ENCODE measurements at places on chromosomes 13 and 19.
A peak's percentile ranks its signal among the peaks of the same experiment; 100 is the strongest.

DNA sequence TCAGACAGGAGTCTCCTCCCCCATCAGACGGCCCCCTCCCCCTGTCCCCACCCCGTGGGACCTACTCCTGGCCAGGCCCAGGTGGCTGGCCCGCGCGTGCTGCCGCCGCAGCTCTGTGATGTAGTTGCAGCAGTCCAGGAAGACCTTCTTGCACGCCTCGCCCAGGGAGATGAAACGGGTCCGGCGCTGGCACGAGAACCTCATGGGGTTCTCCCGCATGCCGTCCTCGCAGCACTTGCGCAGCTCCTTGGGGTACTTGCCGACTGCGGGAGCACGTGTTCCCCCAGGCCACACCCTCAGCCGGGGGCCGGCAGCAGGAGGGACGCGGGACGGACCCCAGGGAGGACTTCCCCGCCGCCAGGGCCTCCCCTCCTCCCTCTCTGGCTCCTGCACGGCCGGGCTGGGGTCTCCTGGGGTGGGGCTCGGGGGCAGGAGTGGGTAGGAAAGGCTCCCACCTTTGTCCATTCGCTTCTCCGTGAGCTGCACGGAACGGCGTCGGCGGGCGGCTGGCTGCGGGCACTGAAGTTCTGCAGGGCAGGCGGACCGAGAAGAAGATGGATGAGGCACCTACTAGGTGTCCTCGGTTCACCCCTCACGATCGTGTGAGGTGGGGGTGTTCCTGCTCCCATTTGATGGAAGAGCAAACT, 13.3 kb downstream of the C3 start:
- DNase-seq = no peak

DNA sequence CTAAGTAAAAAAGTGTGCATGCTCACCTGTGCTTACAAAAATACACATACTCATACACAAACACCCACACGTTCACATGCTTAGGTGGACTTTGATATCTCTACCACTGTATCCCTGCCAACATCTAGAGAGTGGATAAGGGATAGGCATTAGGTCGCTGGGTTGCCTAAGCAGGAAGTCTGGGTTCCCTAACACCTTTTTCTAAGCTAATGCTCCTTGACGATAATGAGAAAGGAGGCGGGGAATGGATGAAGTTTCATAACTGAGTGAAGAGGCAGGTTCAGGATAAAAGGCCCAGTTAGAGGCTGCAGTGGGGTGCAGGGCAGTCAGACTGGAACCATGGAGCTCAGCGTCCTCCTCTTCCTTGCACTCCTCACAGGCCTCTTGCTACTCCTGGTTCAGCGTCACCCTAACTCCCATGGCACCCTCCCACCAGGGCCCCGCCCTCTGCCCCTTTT, 41.9 kb upstream of the CYP2A7 start:
- DNase-seq = no peak

DNA sequence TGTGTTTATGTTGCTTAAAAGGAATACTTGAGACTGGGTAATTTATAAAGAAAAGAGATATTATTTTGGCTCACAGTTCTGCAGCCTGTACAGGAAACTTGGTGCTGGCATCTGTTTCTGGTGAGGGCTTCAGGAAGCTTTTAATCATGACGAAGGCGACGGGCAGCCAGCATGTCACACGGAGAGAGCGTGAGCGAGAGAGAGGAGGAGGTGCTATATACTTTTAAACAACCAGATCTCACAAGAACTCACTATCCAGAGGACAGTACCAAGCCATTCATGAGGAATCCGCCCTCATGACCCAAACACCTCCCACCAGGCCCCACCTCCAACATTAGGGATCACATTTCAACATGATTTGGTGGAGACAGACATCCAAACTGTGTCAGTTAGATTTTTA, 163.4 kb upstream of the TSC22D1 start:
- no peak for DNase-seq

GRCh38 chr13:79631051-79631659, 150.2 kb downstream of the NDFIP2 start:
- no peak for DNase-seq

- peak; percentile 32 for DNase-seq
Observed at GRCh38 chr13:48505597-48506091, 27.2 kb downstream of the RCBTB2 start.

DNA sequence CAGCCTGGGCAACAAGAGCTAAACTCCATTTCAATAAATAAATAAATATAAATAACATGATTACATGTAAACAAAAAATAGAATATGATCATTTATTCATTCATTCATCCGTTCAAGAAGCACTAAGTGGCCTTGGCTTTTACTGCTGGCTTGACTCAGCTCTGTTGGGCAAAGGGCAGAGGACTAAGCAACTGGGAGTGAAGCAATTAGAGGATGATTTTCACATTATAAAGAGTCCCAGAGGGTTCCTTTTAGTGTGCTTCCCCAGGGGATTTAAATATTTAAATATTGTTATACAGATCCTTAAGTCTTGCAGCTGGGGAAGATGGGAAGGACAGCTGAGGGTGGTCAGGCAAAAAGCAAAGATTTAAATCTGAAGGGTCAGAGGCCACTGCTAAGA, 34.9 kb upstream of the FLT1 start:
- DNase-seq = no peak

DNA sequence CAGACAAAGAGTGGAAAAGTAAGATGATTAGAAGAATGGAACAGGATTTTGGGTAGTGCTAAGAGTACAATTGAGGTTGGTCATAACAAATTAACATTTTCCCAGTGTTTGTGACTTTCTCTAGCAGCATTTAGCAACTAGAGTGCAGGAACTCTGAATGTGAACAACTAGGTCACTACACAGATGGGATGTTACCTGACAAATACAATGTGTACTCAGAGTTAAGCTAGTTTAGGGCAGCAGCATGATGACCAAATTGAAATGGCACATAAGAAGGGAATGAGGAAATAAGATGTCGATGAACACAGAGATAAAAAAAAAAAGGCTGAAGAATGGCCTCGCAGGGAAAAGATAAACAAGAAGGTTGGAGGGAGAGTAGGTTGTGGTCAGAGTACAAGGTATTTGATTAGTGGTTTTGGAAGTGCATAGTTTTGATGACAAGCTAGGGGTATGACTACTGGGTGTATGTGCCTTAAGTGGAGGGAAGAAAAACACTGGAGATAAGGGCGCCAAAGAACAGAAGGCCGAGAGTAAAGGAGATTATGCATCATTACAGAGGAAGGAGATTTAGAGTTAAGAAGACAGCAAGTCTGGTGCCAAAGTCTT, 381.1 kb downstream of the FGF14 start:
- DNase-seq = no peak

GRCh38 chr13:59672445-59672844, 491.3 kb downstream of the DIAPH3 start:
- DNase-seq = no peak

GRCh38 chr13:35342440-35342839, 134.0 kb downstream of the MAB21L1 start:
- DNase-seq = no peak

DNA sequence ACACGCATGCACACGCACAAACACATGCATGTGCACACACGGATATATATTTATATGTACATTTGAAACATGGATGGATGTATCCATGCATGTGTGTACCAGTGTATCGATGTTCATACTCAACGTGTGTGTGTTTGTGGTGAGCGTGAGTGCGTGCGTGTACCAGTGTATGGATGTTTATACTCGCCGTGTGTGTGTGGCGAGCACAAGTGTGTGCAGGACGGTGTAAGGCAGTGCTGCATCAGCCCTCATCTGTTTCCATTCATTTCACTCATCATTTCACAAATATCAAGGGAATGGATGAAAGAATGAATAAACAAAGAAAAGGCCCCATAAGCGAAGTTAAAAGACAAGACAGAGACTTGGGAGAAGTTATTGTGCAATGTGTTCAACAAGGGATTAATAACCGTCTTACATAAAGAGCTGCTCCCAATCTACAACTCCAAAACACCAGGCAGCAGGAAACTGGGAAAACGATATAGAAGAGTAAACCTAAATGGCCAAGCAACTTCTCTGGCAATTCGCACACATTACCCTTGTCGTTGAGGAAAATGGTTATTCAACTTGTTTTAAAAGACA, 21.7 kb upstream of the MIER2 start:
- no peak for DNase-seq

- DNase-seq = no peak
Observed at GRCh38 chr19:41156207-41156606, 36.8 kb upstream of the CYP2S1 start.

DNA sequence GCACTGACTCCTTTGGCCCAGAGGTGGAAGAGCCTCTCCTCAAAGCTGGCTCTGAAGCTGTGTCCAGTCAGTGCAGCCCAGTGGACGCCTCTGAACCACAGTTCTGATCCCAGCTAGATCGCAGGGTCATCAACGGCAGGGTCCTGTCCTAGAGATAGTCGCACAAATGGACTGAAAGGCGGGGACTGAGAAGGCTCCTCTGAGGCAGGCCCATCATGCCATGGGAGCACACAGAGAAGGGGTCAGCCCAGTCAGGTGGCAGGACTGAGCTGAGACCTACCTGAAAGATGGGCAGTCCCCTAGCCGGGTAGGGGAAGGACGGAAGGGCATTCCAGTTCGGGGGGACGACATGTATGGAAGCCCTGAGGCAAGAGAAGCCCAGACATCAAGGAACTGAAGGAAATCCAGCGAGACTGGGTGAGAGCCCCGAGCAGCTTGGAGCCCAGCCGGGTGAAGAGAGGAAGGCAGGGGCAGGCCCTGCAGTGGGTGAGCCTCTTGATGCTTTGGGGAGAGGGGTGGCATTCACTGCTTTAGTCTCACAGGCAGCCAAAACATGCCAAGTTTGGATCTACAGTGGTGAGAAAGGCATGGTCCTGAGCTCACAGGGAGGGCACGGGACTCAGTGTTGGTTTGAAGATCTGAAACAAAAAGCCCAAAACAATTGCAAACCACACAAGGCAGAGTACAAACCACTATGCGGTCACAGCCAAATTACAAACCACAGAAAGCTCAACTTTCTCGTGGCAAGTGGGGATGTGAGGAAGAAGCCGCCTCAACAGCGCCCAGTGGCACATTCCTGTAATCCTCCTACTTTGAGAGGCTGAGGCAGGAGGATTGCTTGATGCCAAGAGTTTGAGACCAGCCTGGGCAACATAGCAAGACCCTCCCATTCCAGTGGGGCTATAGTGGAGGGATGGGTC, 10.0 kb downstream of the CALM3 start:
- no peak for DNase-seq

DNA sequence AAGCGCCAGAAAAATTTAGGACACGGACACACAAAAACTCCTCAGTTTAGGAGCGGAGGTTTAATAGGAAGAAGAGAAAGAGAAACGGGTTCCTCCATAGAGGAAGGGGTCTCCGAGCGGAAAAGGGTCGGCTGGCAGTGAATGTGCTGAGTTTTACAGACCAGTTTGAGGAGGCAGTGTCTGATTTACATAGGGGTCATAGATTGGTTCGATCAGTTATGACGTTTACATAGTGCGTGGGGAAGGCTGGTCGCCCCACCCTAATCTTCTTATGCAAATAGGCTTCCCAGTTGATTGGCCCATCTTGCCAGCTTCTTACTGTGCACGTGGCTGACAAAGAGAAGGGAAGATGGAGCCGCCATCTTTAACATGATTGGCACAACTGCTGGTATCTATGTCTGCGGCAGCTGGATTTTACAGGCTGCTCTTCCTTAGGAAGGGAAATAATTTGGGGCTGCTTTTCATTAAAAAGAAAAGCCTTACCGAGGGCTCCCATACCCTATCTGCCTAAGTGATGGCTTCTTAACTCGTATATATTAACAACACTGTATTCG, 1.2 kb upstream of the ZNF225 start:
- no peak for DNase-seq
